ENCODE measurements at places on chromosomes 1 and 21.

DNA sequence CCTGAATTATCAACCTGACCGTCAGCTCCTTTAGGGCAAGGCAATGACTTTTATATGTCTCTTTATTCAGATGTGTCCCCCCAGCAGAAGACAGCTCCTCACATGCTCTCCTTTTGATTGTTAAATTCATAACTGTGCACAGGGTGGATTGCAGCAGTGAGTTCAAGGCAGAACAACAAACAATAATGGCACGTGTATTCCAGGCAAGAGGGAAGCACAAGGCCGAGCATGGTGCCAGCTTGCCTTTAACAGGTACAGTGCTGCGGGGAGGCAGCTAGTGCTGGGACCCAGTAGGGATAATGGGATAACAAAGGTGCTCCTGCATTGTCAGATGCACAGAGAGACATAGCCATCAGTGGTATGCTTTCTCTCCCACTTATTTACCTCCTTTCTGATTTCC lies 248.4 kb downstream of the RHOU start:
- no peak for DNase-seq

- DNase-seq = no peak
Measured at GRCh38 chr1:195185736-195186135, 1422.5 kb downstream of the KCNT2 start.

DNA sequence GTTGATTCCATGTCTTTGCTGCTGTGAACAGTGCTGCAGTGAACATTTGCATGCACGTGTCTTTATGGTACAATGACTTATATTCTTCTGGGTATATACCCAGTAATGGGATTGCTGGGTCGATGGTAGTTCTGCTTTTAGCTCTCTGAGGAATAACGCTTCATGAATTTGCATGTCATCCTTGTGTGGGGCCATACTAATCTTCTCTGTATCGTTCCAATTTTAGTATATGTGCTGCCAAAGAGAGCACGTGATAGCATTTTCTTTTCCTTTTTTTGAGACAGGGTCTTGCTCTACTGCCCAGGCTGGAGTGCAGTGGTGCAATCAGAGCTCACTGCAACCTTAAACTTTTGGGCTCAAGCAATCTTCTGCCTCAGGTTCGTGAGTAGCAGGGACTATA lies 24.9 kb upstream of the MAP1LC3C start:
- no peak for DNase-seq

GRCh38 chr21:42218836-42219605 lies at the start of gene ABCG1:
ABCG1 (plus strand) TSS chr21:42219140; CDS start chr21:42219263, 123 bp downstream.
- no peak for DNase-seq

DNA sequence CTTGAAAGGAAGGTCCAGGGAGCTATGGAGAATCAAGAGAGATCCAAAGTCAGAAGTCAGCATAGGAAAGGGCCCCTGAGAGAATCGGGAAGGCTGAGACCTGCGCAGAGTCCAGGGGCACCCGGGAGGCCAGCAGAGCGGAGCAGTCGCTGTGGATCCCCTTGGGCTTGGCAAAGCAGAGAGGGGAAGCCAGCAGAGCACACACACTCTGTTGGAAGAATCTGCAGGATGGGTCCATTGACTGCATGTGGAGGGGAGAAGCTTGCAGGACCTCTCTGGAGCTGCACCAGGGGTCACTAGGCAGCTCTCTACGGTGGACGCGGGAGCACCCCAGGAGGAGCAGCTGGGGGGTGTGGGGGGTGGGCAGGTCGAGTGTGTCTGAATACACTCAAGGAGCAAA lies 6.4 kb downstream of the RIPK4 start:
- DNase-seq = no peak

DNA sequence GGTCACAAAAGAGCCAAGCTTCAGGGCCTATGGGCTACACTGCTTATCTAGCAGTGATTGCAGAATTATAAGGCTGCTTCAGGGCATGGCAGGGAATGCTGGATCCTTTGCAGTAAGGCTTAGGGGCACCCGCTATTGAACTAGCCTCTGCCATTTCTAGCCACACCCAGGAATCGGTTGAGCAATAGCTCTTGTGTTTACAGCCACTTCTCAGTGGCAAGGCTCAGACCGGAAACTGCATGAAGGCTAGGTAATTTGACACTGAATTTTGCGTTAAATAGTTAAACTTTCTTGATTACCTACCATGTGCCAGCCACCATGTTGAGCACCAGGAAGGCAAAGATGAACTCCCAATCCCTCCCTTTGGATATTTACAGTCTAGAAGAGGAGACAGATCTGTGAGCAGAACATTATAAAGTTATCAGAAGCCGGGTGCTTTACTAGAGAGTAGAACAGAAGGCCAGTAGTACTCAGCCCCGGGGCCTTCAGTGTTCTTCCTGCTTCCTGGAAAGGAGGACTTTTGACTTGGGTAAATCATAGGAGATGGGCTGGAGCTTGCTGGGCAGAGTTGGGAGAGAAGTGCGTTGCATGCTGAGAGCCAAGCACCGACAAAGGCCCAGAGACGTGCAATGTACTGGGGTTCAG lies 98.6 kb upstream of the LPGAT1 start:
- peak; percentile 91 for DNase-seq

GRCh38 chr1:175413367-175413766 lies 220.8 kb upstream of the KIAA0040 start:
- DNase-seq = no peak

DNA sequence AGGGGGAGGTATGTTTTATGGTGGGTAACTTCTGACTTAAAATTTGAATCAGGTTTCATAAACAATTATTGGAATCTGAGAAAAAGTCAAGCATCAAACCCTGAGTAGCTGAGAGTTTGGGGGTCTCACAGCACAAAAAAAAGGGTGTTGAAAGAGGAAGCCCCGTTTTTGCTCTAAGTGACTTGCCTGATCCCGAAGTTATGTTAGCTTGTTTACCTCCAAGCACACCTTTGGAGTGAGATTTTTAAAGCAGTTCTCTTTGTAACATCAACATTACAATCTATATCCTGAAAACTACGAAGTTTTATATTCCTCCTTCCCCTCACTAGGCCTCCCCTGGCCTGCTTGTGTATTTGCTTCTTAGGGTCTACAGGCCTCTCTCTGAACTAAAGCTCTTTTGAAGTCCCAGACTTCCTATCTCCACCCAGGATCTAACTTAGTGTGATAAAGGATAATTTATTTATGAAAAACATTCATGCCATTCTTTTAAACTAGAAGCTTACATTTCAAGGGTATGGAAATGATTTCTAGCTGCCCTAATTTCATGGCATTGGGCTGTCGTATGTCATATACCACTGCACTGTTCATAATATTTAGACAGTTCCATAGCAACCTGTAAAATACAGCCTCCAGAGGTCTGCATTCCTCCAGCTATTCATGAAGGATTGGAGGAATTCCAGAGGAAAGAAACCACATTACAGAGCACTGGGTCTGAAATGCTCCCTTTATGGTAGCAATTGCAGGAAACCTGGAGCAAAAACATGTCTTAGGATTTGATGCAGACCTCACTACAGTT lies 36.1 kb upstream of the RGS1 start:
- DNase-seq = no peak

- no peak for DNase-seq
Measured at GRCh38 chr1:215957663-215958062, 390.6 kb downstream of the KCTD3 start.

GRCh38 chr1:12040457-12041051 lies 21.3 kb downstream of the MIIP start:
- no peak for DNase-seq

DNA sequence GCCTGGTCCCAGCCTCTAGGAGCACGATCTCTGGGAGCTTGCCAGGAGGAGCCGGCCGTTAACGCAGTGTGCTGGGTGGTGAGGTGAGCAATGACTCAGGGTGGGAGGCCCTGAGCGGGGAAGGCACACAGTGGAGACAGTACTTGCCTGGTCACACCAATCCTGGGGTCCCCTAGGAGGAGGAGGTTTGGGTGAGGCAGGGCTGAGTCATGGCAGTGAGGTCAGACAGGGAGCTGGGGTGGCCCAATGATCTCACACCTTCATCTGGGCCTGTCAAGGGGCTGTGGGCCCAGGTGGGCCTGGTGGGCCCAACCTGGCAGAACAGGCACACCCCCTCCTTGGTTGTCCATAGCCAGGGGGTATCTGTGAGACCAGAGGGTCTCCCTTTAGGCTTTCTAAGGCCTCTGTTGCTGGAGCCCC lies 8.6 kb upstream of the EDN2 start:
- peak; percentile 37 for DNase-seq

DNA sequence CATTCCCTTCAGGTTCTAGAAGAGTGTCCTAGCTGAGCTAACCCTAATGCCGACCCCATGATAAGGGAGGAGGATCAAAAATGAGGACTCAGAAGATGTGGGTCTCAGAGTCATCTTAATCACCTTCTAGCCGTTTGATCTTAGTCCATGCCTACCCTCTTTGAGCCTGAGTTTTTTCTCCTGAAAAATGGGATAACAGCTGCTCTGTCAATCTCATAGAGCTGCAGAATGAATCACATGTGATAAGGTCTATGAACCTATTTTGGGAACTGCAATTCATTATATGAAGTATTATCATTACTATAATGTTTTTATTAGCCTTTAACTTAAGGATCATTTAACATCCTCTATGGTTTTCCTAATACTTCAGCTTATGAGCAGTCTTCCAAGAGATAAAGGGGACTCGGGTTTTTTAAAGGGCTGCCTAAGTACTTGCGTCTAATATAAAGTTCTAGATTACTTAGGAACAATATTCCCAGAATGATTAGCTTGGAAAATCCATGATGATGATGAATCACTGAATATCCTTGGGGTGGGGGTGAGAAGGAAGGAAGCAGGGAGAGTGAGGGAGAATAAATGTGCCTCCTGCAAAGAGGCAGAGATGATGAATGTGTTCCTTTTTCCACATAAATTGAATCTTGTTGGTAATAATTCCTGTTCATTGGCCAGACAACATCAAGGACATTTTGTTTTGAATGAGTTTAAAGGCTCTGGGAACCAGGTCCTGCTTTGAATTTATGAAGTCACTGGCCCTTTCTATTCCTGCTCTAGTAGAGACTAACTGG lies 66.8 kb downstream of the COLGALT2 start:
- DNase-seq = no peak

DNA sequence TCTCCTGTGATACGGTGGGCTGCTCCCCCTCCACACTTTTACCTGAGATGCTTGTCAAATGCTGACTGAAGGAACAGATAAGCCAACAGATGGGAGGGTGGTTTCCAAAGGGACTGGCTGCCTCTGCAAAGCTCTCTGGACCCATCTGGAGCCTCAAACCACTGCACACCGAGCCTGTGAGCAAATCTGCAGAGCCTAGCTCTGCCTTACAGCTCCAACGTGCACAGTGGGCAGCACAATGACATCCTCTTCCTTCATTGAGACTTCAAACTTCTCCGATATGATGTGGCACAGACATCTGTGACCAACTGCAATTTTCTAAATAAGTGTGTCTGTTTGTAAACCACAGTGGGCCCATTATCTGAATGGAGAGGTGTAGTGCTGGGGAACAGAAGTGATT lies 26.2 kb upstream of the KNCN start:
- DNase-seq = no peak

- no peak for DNase-seq
Measured at GRCh38 chr1:26645734-26646133, 50.1 kb upstream of the ARID1A start.

DNA sequence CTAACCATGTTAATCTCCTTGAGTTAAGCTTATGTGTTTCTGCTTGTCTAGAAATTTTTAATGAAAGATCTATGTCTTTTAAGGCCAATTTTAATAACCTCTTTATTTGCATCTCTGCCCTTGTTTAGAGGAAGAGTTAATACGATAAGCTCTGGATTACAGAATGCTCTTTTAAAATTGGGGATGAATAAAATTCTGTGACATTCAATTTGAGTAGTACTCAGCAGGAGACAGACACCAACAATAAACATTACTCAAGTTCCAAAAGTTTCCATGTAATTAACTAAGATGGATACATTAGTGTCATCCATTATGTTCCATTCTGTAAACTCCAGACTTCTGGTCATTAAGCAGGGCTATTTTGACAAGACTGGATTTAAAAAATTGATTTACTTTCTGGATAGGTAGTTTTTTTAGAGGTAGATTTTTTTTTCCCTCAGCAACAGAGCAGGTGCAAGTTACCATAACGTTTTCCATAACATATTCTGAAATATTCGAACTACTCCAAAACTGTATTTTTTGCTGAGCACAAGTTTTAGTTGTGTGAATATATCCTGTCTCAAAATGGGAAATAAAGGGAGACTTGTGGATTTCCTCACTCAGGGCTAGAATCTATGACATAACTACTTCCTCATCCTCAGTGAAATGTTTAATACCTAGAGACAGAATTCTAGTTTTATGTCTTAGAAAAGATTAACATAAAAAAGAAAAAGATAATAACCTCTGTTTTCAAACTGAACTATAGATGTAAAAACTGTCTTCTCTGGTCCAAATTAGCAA lies 221.7 kb downstream of the NEGR1 start:
- no peak for DNase-seq

DNA sequence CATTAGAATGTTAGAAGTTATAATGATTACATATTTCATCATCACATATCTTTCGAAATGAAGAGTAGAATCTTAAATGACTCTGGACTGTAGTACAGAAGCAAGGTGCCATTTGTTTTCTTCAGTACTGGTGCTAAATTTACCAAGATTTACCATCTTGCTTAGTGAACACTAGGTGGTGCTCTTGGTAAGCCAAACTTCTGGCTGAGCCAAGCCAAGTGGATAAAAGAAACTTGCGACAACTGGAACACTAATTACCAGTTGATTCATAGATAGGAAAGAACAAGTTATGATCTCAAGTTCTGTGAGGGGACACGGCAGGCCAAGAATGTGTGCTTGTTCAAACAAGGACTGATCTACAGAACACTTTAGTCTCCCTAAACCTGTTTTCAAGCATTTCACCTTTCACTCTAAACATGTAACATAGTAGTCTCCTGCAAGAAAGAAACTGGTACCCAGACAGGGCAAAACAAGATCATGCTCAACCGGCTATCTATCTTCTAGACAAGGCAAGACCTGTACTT lies 19.8 kb downstream of the SPRTN start:
- DNase-seq = peak; percentile 78

DNA sequence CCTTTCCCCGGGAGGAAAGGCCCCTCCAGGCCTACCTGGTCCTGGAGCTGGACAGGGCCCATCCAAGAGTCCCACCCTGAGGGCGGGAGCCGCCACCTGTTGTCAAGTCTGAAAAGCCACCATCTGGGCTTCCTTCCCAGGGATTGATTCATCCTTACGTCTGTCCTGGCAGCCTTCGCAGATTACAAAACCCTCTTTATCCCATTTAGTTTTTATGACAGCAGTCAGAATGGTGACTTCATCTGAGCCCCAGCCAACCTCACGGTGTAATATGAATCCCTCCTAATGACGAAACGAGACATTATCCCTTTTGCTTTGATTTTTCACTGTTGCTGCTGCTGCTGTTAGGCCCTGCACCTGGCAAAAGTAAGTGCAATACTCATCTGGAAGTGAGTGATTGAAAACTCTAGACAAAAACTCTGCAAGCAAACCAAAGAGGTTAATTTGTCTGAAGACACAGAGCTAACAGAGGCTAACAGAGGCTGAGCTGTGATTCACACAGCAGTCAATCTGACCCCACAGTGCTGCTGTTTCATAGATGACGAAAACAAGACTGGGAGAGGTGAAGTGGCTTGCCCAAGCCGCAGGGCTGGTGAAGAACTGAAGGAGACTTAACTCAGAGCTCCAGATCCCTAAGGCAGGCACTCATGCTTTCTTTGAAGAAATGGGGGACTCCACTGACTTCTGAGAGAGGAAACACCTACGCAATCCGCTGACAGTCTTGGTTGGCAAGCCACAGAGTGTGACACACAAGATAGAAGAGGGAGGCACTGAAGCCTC lies 30.0 kb upstream of the S100A7 start:
- peak; percentile 69 for DNase-seq

GRCh38 chr1:231919886-231920285 lies 293.3 kb downstream of the DISC1 start:
- DNase-seq = peak; percentile 21

Measured in NB4 (cell line).